ENCODE measurements at places on chromosomes 11 and 22. TPM values are rescaled to one million over a fixed set of nuclear protein-coding genes. Genes with fewer than 3 reads are reported as not detected.

GRCh38 chr22:44424867-44425693 lies 73.0 kb downstream of the RTL6 start:
- no peaks in the 10 kb centered on the region for H3K4me1 ChIP-seq
- no peaks in the 10 kb centered on the region for H3K27me3 ChIP-seq
- H3K27ac ChIP-seq = no peak overlapping the region
- H3K4me3 ChIP-seq = no peak overlapping the region
- no peaks in the 10 kb centered on the region for H3K36me3 ChIP-seq
- DNase-seq = no peak

DNA sequence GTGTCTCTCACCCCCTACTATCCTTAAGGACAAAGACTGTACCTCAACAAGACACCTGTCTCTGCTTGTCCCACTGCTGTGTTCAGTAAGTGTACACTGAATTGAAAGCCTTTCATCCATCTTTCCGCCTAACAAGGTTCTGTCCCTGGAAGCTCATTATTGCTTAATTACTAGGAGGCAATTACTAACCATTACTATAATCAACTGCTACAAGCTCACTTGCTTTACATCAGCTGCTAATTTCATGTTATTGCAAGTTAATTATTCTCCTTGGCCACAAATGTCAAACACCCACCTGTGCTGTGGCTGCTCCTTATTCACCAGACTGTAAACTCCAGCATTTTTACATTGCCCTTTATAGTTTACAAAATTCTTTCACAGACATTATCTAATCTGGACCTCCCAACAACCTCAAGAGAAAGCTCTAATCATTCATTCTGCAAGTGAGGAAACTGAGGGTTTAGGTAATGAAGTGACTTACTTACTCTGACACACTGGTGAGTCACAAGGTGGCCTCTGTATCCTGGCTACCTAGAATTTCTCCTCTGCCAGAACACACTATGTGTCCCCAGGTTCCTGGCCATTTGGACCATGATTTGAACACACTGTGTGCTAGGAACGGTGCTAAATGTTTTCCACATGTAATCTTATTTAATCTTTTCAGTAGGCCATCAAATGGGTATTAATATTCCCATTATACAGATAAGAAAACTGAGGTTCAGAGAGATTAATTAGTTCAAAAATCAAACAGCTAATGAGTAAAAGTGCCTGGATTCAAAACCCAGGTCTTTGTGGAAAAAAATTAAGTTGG lies 66.7 kb downstream of the RAB30 start:
- DNase-seq = no peak
- H3K27me3 ChIP-seq = no peaks in the 10 kb centered on the region
- no peak overlapping the region for H3K27ac ChIP-seq
- H3K4me1 ChIP-seq = no peaks in the 10 kb centered on the region
- no peaks in the 10 kb centered on the region for H3K36me3 ChIP-seq
- no peak overlapping the region for H3K4me3 ChIP-seq

DNA sequence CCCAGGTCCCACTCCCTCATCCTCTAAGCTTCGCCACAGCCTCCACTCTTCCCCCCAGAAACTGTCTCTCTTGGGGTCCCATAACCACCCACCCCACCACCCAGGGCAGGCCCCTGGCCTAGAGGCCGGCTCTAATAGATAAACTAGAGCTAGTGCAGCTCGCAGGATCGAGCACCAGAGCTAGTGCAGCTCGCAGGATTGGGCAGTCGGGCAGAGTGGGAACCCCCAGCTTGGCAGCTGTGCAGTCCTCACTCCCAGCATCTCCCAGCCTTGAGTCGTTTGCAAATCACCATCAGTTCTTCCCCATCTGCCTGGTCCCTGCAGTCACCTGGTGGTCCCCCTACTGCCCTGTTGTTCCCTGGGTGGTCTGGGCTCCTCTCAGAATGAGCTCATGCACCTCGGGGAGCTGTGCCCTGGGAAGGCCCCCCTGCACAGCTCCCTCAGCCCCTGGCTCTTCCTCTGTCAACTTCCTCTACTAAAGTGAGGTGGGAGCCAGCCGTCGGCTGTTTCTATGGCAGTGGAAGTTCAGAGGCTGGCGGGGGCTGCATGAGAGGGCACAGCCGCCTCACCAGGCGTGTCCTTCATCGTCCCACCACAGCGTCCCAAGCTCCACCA lies 15.5 kb upstream of the SHANK2 start:
- no peaks in the 10 kb centered on the region for H3K4me1 ChIP-seq
- H3K4me3 ChIP-seq = no peak overlapping the region
- H3K36me3 ChIP-seq = no peaks in the 10 kb centered on the region
- H3K27ac ChIP-seq = no peak overlapping the region
- no peaks in the 10 kb centered on the region for H3K27me3 ChIP-seq

DNA sequence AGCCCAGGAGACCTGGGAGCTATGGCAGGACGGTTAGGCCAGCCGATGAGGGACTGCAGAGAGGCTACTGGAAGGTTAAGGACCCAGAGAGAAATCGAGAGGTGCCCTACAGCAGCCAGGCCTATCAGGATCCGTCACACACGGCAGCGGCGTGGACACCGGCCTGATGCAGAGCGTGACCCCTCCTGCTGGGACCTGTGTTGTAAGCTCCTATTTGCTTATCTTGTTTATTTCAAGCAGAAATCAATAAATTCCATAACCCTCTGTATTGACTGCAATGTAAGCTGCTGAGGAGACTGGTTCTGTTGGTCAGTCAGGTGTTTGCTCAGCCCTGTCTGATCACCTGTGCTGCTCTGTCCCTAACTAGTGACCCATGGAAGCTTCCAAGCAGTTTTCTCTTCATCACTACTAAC lies 39.9 kb downstream of the PPP2R1B start:
- no peaks in the 10 kb centered on the region for H3K4me1 ChIP-seq
- H3K27ac ChIP-seq = no peak overlapping the region
- no peak for DNase-seq
- no peaks in the 10 kb centered on the region for H3K27me3 ChIP-seq
- H3K36me3 ChIP-seq = no peaks in the 10 kb centered on the region
- no peak overlapping the region for H3K4me3 ChIP-seq

- DNase-seq = no peak
- H3K4me3 ChIP-seq = no peak overlapping the region
- H3K27me3 ChIP-seq = no peaks in the 10 kb centered on the region
- H3K36me3 ChIP-seq = no peaks in the 10 kb centered on the region
Measured at GRCh38 chr11:2222451-2222850, 47.9 kb downstream of the ASCL2 start.

DNA sequence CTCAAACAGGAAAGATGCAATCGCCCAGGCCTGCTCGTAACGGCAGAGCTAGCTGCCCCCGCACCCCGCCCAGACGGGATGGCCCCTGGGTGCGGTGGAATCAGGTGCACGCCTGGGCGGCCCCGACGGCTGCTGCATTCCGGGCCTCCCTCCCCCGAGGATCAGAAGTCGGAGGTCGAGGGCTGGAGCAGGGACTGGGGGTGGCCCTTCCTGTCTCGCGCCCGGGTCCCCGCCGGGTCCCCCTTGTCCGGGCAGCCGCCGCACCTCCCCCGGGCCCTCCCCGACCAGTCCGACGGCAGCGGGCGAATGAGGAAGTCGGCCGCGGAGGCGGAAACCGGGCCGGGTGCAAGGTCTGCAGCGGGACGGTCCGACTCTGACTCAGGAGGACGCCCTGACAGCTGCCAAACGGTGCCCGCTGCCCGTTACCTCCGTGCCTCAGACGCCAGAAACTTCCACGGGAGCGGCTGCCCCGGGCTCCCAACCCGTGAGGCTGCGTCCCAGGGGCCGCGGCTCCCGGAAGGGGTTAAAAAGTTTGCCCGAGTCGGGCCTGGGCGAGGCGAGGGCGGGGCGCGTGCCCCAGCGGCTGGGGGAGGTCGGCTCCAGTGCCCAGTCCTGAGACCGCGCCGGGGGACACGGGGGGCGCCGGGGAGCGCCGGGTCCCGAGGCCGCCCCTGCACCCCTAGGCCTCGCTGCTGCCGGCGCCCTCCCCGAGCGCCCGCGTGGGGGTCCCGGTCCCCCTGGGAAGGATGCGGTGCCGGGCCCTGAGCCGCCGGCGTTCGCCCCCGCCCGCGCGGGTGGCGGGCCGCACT lies 663 bp downstream of the MYH9 start:
- H3K27me3 ChIP-seq = no peaks in the 10 kb centered on the region
- peak overlapping the region; percentile 99 for H3K27ac ChIP-seq
- H3K36me3 ChIP-seq = no peaks in the 10 kb centered on the region
- peaks cover 35% of the 10 kb centered on the region for H3K4me1 ChIP-seq
- peak overlapping the region; percentile 83 for H3K4me3 ChIP-seq

The GRIA4 gene
- 19.3 TPM for total RNA-seq

The HSD17B12 gene
- total RNA-seq = 53.4 TPM

The DLG2 gene
- total RNA-seq = 0.18 TPM

The SPDYC gene
- not detected for total RNA-seq

The OR5B21 gene
- not detected for total RNA-seq

The OR8K5 gene
- not detected for total RNA-seq

Measured in Peyer's patch (tissue), 4 donors.